Endothelial cell of umbilical vein (primary cell): ENCODE measurements at places on chromosomes 2 and 18. TPM values are rescaled to one million over a fixed set of nuclear protein-coding genes. Genes with fewer than 3 reads are reported as not detected.

The COLEC12 gene
- 13.8 and 17.1 TPM in 2 replicates for total RNA-seq

The SERPINB2 gene
- total RNA-seq, result 0.24 and 0.39 TPM in 2 replicates

The MOGAT1 gene
- not detected in 2 replicates for total RNA-seq

The CFAP210 gene
- total RNA-seq, result not detected in 2 replicates

The MAP3K20 gene
- 31.5 and 32.0 TPM in 2 replicates for total RNA-seq

The TMEM237 gene
- 57.2 and 64.7 TPM in 2 replicates for total RNA-seq
